Stimulated activated CD8-positive, alpha-beta memory T cell treated with anti-CD3 and anti-CD28 coated beads, Interleukin-15, amount 100 ng/mL, for 4 hours (primary cell): ENCODE measurements at places on chromosomes 6 and 20.

GRCh38 chr6:150987855-150988464, 122.5 kb downstream of the MTHFD1L start:
- no peak for DNase-seq

DNA sequence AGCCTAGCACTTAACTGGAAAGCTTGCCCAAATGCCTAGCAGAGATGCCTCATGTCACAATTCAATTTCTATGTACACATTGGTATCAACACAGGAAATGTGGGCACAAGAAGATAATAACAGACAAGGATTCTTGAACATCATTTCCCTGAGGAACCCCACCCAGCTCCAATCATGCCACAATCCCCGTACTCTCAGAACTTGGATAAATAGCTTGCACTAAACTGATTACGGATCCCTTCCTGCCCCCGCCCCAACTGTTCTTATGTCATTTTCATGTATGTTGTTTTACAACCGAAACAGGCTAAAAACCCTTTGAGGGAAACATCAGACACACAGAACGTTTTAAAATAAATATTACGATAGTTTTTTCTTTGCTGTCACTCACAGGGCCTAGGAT, 87.1 kb downstream of the BACH2 start:
- DNase-seq, result no peak

DNA sequence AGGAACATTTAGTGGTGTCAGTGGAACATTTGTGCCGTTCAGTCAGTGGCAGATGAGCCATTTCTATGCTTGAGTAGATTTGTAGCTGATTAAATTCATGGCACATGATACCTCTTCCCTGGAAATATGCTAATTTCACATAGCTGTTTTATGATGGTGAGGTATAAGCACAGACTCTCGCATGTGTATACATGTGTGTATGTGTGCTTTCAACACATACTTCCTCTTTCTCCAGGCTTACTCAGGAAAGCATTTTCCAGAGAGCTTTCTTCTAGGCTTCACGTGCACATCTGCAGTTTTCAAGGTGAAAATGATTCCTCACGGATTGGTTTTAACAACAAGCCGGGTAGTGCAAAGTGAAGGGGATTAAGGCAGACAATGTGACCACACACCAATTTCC, 396.5 kb downstream of the HDGFL1 start:
- DNase-seq, result no peak

DNA sequence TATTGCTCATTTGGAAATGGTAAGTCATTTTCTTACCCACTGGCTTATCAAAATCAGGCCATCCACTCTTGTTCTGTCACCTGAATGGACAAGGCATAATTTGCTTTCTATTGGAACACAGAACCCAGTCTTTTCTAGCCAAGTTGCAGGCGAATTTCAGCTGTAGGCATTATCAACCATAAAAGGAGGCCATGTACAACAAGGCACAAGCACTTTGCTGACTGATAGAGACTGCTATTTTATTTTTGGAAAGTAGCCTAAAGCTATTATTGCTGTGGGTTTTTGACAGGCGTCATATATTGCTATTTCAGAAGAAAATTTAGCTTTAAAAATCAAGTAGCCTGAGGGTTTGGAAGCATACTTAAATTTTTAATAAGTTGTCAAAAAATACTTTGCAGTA, 344.2 kb downstream of the HDGFL1 start:
- no peak for DNase-seq

DNA sequence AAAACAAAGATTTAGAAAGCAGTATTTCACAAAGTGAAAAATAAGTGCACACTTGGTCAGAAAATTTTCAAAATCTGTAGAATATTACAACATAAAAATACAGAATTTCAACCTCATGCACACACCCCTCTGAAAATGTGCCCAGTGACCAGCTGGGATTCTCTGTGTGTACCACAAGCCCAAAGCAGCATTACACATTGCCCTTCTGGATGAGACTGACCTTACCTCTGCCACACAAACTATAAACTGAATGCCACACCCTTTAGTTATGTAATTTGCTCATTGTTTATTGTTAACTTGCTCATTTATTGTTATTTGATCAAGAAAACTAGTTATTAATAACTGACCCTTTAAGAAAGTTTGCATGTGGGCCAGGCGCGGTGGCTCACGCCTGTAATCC, 303.0 kb downstream of the FOXC1 start:
- DNase-seq, result no peak

DNA sequence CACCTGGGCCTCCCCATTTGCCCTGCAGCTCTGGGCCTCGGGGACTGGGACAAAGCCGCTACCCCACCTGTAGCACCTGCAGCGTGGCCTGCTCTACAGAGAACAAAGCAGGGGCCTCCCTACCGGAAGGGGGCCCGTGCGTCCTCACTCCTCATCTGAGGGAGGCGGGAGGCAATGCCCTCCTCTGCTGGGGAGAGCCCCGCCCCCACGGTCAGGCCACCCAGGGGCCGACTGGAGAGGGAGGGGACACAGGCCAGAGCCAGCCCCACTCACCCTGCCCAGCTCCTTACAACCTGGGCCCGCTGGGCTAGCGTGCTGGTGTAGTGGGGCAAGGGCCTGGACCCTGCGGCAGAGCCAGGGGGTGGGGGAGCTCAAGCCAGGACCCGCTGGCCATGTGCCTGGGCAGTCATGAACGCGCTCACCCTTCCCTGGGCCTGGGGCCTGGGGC, 8.0 kb downstream of the LAMA5 start:
- DNase-seq, result no peak

DNA sequence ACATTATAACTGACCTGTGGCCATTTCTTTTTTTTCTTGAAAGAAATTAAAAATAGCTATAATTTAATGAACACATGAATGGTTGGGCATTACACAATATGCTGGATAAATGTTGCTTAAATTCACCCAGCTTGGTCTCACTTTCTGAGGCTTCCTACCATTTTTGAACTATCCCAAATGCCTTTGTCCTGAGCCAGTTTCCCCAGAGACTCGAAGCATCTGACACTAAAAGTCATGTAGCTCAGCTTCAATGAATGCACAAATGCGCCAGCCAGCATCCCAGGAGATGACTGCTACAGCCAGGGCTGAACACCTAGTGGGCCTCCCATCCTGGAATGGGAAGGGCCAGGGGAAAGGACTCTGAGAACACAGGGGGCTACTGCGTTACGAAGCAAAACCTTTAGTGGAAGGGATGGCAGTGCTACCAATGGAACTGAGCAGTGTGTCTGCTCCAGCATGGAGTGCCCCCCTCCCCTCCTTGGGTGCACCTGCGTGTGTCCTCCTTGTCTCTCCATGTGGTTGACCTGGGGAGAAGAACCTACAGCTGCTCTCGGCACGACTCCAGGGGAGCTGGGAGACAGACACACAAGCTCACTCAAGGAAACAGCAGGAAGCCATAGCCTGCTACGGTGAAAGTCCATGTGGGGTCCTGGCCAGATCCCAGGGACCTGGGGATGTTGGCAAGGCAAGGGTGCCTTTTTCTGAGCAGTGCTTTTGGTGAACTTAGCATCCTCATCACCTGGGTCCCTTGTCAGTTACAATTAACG, 60.9 kb downstream of the IRF4 start:
- no peak for DNase-seq

GRCh38 chr6:148419430-148419829, 76.8 kb downstream of the SASH1 start:
- no peak for DNase-seq

GRCh38 chr6:141218583-141218982, 914.1 kb upstream of the GJE1 start:
- no peak for DNase-seq

- DNase-seq, result no peak
Measured at GRCh38 chr20:16821211-16822089, 73.3 kb downstream of the OTOR start.

GRCh38 chr6:154404791-154405400, 48.3 kb upstream of the IPCEF1 start:
- DNase-seq, result no peak

GRCh38 chr20:41989935-41990635, 371.9 kb upstream of the CHD6 start:
- DNase-seq, result no peak

DNA sequence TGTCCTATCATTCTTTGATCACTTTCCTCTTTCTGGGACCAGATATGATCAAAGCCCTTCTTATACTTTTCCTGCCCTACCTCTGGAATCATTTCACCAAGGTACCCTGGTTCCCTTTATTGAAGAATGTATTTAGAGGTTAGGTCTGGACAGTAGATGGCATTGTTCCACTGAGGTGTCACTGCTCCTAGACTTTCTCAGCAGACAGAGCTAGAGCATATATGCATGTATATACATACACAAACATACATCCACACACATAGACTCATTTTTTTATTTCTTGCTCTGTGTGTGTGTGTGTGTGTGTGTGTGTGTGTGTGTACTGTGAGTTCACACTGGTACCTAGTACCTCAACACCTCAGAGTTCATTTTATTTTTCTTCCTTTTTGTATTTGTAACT, 40.9 kb downstream of the PTPRA start:
- DNase-seq, result no peak

- peak; percentile 46 for DNase-seq
Measured at GRCh38 chr6:16332175-16332542, 93.8 kb downstream of the GMPR start.

DNA sequence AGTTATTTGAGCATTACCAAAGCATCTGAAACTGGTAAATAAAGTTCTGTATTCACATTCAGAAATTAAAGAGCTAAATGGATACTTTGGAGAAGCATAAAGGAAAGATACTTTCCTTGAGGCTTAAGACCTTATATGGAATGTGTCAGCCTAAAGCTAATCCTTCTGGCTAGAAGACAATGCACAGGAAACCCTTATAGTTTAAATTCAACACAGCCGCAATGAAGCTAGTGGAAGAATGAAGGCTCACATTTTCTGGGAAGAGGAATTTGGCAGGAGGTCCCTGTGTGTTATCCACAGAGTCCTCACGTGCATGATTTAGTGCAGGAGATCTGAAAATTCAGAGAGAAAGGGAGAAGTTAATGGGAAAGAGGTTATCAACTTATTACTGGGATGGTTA, 21.5 kb upstream of the CHD6 start:
- no peak for DNase-seq

- DNase-seq, result no peak
Measured at GRCh38 chr6:162239330-162239729, 488.2 kb downstream of the PRKN start.

- DNase-seq, result no peak
Measured at GRCh38 chr20:62174021-62174804, 8.6 kb upstream of the MTG2 start.

DNA sequence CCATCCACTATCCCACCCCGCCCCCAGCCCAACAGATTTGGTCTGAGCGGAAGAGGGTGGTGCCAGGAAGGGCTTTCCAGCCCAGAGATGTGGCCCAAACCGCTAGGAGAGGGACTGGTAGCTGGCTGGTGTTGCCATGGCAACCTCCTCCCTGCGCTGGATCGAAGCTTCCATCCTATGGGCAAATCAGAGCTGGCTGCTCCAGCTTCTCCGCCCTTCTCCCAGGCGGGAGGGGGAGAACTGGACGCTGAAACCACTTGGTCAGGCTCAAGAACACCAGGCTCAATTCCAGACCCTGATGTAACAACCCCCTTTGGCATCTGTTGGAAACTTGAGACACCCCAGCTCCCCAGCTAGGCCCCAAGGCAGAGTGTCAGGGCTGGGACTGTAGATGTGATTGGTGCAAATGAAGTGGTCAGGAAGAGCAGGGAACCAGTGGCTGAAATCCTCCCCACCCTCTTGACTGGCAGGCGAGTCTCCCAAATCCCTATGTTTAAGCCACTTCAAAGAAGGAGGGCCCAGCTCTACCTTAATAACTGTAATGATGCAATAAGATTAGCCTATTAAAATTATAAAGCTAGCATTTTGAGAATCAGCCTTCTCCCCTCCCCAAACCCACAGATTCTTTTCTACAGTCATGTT, 4.2 kb downstream of the RIMS4 start:
- no peak for DNase-seq

- no peak for DNase-seq
Measured at GRCh38 chr6:167574431-167575151, 249.7 kb downstream of the TTLL2 start.

GRCh38 chr6:95249175-95249574, 328.2 kb upstream of the MANEA start:
- DNase-seq, result no peak
